ENCODE measurements at places on chromosomes 4 and X.

- DNase-seq: no peak
Measured at GRCh38 chrX:24332878-24333277, 19.0 kb upstream of the SUPT20HL2 start.

DNA sequence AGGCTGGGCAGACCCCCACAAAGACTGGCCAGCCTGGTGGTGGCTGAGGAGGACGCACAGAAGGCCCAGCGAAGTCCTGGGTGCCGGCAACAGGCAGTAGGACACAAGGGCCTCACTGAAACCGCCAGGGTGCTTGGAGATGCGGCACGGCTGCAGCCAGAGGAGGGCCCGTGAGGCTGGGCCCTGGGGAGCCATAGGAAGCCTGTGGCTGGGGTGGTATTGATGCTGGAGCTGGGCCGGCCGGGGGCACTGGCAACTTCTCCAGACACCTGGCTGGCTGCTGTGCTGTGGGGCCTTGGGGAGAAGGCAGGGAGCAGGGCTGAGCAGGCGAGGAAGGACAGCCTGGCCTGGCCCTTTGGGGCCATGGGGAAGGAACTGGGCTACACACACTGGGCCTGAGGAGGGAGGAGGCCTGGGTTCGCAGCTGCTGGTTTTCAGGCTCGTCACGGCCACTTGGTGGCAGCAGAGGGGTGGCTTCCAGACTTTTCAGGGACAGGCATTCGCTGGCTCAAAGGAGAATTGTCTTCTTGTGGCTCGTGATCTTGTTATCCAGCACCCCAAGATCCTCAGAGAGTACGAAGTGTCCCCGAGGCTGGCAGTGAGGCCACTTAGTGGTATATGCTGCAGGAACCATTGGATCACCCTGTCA lies 37.2 kb downstream of the ATP2B3 start:
- peak; percentile 36 for DNase-seq

DNA sequence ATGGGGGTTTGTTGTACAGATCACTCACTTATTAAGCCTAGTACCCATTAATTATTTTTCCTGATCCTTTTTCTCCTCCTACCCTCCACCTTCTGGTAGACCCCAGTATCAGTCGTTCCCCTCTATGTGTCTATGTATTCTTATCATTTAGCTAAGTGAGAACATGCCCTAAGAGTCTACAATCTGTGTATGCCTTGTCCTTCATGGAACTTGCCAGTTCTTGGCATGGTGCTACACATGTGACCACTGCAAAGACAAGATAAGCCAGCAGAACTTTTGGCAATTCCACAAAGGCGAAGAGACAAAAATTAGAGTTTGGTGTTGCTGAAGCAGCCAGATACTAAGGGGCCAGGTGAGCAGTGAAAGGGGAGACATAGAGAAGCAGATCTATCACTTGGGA lies 101.3 kb downstream of the CORIN start:
- DNase-seq: no peak

DNA sequence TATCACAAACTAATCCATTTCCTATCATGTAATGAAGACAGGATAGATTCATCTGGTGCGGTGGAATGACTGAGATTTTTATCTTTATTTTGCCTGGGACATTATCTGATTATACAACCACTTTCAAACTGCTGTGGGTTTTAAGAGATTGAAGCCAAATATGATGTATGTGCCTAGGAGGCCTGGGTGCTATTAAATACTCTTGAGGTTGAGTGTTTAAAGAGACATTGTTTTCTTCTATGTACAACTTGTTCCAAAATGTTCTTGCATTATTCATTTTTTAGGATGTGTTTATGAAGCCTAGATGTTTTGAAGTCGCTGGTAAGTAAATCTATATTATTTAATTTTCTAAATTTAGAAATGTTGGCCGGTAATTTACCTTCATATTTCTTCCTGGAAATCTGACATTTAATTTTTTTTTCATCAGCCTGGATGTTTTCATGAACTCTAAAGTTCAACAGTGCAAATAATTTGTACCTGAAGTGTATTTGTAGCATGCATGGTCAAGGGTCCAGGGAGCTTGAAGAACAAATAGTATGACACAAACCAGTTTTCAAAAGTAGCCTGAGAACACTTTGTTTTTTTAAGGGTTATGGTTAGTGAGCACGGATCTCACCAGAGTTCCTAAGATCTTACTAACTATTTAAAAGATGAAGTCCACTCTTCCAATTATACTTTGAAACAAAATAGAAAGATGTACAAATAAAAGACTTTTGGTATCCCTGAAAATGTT lies 72.8 kb upstream of the ATP8A1 start:
- no peak for DNase-seq

GRCh38 chr4:18318682-18319388 lies 297.3 kb upstream of the LCORL start:
- no peak for DNase-seq

- no peak for DNase-seq
Measured at GRCh38 chrX:506341-506740, 119.6 kb upstream of the PPP2R3B start.

GRCh38 chr4:158202481-158202880 lies 7.8 kb upstream of the TMEM144 start:
- no peak for DNase-seq

DNA sequence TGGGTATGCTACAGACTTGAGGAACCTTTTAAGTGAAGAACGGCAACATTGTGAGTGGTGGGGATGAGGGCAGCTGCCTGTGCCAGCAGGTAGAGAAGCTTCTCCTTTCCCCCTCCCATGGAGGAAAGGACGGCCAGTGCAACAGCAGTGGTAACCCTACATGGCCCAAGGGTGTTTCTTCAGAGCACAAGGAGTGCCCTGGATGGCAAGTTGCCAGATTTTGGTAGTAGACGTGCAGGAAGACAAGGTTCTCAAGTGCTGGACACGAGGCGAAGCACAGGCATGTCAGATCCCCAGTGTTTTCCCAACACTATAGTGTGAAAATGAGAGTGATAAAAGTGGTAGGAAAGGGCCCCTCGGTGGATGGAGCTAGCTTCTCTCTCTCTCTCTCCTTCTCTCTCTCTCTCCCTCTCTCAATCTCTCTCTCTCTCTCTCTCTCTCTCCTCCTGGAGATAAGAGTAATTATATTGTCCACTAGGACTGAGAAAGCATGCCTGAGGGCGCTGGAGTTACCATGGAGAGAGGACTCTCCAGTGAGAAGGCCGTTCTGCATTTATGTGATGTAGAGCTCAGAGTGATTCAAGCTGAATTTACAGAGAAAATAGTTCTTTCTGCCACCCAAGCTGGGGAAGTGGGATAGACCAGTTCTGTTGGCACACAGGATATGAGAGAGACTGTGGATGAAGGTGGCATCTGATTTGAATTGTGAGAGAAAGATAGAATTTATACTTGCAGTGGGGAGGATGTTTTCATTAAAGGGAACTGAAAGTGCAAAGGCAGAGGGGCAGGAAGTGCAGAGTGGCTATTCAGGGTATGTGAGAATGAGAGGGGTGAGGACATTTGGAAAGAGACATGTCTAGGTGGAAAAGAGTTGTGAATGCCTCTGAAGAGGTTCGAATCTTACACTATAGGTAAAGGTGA lies 25.7 kb upstream of the TRPC3 start:
- no peak for DNase-seq

DNA sequence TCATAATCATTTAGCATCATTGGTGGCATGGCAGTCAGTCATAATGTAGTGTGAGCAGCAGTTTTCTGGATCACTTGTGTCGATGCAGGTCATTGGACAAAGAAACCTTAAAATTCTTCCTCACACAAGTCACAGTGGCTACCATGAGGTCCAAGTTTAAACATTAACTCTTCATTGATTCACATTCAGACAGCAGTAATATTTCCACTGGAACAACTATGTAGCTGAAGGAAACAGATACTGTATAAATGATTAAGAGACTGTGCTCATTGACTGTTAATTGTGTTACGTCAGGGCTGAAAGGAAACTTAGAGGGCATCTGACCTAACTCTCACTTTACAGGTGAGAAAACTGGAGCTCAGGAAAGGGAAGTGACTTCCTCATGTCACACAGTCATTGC lies 261.8 kb downstream of the KLHL13 start:
- no peak for DNase-seq

- DNase-seq: no peak
Measured at GRCh38 chrX:35711281-35711680, 86.9 kb upstream of the MAGEB16 start.

GRCh38 chrX:107716118-107716684 lies 59.4 kb downstream of the TSC22D3 start:
- peak; percentile 67 for DNase-seq

- peak; percentile 75 for DNase-seq
Measured at GRCh38 chr4:183960962-183961541, 55.9 kb downstream of the STOX2 start.

- no peak for DNase-seq
Measured at GRCh38 chrX:136920001-136920400, 39.5 kb upstream of the RBMX start.

DNA sequence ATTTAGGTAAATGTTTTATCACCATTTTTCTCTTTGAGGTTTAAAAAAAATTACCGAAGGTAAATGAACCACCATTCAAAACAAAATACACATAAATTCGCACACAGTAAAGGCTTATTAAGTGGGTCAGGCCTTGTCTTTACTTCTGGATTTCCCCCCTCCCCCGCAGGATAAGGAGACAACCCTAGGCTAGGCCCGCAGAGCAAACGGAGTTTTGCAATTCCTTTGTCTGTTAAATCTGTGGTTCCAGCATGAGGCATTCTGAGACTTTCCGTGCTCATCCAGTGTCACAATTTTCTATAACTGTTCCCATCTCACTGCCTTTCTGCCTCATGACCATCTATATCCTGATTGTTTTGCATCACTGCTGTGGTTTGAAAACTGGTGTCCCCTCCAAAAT lies 307.4 kb downstream of the DCHS2 start:
- DNase-seq: no peak

DNA sequence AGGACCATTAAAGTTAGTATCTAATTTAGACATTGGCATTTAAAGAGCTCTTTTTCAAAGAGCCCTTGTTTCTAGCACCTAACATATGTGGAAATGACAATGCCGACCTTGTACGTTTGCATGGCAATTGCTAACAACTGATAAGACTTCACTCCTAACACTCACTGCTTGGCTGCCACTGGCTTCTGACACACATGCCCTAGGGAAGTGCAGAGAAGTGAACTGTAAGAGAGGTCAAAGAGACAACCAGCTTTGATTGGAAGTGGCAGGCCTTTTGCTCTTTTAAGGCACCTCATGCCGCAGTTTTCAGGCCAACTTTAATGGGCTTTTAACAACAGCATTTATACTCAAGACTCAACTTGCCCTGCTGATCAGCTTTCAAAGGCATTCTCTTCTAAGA lies 158.4 kb downstream of the RAB28 start:
- no peak for DNase-seq

- no peak for DNase-seq
Measured at GRCh38 chr4:139154952-139155557, 22.0 kb downstream of the ELF2 start.

- no peak for DNase-seq
Measured at GRCh38 chr4:84924434-84924833, 42.1 kb downstream of the WDFY3 start.

GRCh38 chr4:150647008-150647407 lies 65.1 kb downstream of the MAB21L2 start:
- no peak for DNase-seq

GRCh38 chr4:124854968-124855367 lies 142.4 kb upstream of the ANKRD50 start:
- no peak for DNase-seq

- DNase-seq: no peak
Measured at GRCh38 chr4:83307920-83308319, 23.3 kb upstream of the COQ2 start.

DNA sequence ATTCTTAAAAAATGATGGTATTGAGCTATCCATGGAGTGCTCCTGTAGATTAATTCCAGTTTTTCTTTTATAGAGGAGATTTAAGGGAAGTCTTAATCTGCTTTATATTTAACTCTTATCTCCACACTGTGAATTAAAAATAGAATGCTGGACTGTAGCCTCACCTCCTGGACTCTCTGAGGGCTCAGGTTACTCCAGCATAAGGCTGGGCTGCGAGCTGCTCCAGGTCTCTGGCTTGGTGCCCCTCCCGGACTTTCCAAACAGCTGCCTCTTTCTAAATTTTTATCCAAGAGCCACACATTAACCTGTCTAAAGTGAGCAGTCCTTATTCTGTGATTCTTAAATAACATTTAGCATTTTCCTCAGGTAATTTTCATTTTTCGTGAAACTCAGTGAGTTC lies 218.7 kb upstream of the JADE1 start:
- no peak for DNase-seq

GRCh38 chrX:107827852-107828251 lies 2.2 kb downstream of the MID2 start:
- DNase-seq: no peak

GRCh38 chr4:174213731-174214100 lies 69.8 kb downstream of the FBXO8 start:
- no peak for DNase-seq

GRCh38 chr4:55121246-55121645 lies 4.1 kb downstream of the KDR start:
- DNase-seq: no peak

DNA sequence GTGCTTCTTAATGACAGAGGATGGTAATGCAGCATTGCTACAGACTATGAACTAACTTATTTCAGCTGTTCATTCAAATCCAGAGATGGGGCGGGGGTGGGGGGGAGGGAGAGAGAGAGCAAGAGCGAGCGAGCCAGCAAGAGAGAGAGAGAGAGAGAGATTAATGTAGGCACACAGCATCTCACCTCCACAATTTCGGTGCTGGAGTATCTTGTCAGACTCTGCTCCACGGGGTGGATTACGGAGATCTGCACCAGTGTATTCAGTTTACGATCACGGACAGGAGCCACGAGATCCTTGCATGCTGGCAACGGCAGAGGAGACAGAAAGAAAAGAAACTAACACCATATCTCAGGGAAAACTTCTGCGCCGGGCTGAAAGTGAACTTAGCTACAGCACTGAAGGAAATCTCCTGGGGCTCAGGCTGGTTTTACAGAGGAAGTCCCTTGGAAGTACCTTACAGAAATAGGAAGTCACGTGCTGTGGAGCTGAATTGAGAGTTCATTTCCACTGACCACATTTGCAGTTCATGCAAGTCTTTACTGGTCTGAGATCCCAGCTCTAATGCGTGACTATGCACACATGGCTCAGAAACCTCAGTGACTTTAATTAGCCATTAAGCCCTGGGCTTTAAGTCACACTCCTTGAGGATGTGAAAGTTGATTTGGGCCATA lies 440.9 kb downstream of the INPP4B start:
- DNase-seq: peak; percentile 68

DNA sequence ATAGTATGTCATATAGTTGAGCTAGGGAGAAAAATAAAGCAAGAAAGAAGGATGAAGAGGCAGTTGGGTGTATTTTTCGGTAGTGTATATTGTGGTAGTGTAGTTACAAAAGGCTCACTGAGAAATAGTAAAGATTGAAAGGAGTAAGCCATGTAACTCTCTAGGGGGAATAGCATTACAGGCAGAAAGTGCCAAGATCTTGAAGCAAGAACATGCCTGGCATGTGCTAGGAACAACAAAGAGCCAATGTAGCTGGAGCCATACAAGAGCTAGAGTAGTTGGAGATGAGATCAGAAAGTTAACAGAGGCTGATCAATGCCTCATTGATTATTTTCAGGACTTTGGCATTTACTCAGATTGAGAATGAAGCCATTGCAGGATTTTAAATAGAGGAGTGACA lies 3.0 kb downstream of the ABCE1 start:
- DNase-seq: no peak

GRCh38 chr4:85274955-85275354 lies 200.0 kb upstream of the ARHGAP24 start:
- no peak for DNase-seq

GRCh38 chrX:133177202-133177601 lies 41.0 kb downstream of the TFDP3 start:
- no peak for DNase-seq

GRCh38 chrX:78123190-78123589 lies 16.3 kb downstream of the TAF9B start:
- no peak for DNase-seq

GRCh38 chrX:94454606-94455005 lies 780.6 kb downstream of the FAM133A start:
- DNase-seq: no peak
